Activated T-helper 17 cell treated with anti-CD3 and anti-CD28 coated beads, Interleukin-2, amount 50 U/mL, for 72 hours (primary cell): ENCODE measurements at places on chromosomes 2 and 18. TPM values are rescaled to one million over a fixed set of nuclear protein-coding genes. Genes with fewer than 3 reads are reported as not detected.
A peak's percentile ranks its signal among the peaks of the same experiment; 100 is the strongest.

DNA sequence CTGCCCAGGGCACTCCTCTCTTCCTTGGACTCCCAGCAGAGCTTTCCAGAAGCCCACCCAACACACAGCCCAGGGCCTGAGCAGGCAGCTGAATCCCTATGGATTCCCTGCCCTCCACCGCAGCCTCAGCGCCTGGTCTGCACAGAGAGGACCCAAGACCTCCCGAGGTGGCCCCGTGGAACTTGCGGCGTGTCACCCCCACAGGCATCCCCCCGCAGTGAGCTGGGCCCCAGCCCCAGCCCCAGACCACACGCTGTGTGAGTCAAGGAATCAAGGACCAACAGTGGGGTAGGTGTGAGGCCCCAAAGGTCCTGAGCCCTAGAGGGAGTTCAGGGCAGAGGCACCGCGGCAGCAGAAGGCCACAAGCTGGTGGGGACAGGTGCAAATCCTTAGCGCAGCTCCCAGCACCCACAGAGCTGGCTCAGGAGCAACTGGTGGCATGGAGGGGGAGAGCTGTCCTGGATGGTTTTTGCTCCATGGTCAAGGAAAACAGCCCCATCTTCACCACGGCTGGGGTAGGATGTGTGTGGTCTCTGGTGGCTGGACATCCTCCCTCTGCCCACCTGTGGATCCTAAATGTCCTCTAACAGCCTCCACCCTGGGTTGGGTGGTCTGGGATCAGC lies 8.5 kb downstream of the HS6ST1 start:
- no peak for ATAC-seq

GRCh38 chr2:43158259-43158880 lies 68.0 kb downstream of the ZFP36L2 start:
- peak; percentile 61 for ATAC-seq

GRCh38 chr2:9291331-9291730 lies 84.7 kb downstream of the ASAP2 start:
- ATAC-seq, result no peak

DNA sequence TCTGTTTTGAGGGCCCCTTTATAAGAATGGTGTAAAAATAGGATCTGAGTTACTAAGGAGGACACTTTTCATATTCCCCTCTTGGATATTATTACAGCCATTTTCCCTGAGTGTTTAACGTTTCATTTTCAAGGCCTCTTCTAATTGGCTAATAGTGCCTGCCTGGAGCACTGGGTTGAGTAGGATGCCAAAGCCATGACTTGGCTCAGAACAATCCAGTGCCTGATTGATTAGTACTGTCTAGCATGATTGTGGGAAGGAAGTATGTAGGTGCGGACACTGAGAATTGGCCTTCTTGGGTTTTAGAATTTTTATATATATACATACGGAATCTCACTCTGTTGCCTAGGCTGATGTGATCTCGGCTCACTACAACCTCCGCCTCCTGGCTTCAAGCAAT lies 66.1 kb downstream of the NAB1 start:
- ATAC-seq, result no peak

GRCh38 chr18:77993188-77993981 lies 743.7 kb downstream of the GALR1 start:
- ATAC-seq, result no peak

- peak; percentile 26 for ATAC-seq
These were observed 1.3 kb downstream of the SPTBN1 start for GRCh38 chr2:54457323-54458023.

GRCh38 chr18:61136711-61137251 lies 196.4 kb upstream of the CDH20 start:
- no peak for ATAC-seq

DNA sequence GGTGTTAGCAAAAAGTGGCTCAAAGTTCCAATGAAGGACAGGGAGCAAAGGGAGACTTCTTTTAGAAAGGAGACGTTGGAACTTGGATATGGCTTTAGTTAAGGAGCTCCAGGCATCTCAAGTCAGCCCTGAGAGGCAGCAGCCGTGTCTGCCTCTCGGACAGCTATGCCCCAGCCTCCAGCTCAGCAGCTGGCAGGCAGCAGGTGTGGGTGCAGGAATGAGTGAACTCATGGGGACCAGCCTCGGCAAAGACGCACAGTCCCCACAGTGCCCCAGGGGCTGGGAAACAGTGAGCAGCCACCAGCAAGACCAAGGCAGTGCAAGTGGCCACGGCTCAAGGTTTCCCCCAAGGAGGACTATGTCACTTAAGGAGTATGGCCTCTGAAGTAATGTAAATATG lies 1.6 kb upstream of the LRRFIP1 start:
- no peak for ATAC-seq

GRCh38 chr2:224134003-224134734 lies 95.1 kb upstream of the SERPINE2 start:
- no peak for ATAC-seq

DNA sequence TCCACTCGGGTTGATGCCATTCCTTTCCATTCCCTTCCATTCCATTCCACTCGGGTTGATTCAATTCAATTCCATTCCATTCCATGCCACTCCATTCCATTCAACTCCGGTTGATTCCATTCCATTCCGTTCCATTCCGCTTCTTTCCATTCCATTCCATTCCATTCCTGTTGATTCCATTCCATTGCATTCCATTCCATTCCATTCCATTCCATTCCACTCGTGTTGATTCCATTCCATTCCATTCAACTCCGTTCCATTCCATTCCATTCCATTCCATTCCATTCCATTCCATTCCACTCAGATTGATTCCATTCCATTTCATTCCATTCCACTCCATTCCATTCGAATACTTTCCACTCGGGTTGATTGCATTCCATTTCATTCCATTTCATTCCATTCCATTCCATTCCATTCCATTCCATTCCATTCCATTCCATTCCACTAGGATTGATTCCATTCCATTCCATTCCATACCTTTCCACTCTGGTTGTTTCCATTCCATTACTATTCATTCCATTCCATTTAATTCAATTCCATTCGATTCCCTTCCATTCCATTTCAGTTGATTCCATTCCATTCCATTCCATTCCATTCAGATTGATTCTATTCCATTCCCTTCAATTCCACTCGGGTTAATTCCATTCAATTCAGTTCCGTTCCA lies 1141.8 kb downstream of the RPIA start:
- ATAC-seq, result peak; percentile 51

- ATAC-seq, result no peak
These were observed 32.5 kb upstream of the PLB1 start for GRCh38 chr2:28463211-28463816.

DNA sequence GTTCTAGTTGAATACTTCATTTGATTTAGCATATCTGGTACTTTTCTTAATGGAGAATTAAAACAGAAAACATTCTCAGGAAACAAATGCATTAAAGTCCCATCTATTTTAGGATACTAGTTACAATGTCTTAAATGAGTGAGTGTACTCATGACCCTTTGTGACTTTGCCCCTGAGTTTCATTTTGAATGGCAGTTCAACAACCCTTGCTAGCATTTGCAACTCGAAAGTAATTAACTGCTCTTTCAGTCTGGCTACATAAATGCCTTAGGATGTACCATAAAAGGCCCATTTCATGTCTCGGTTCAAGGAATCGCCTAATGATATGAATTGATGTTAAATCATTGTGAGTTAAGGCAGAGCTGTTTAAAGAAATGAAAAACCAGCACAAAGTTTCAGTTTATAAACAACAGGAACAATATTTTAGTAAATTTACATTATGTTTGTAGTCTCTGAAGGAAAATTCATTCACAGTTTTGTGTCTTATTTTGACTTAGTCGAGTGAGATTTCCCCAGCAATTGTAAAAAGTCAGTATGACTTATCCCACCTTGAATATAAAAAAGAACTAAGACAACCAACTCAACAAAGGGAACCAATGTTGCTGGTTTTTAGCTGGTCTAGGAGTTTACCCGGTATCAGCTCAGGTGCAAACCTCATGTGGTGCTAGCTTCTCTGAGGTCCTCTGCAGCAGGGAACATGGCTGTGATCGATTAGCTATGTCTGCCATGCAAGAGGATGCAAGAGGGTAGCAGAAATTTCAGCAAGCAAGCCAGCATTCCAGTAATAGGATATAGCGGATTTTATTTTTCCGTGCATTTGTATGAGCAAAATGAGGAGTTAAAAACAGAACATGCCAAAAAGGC lies 386.2 kb downstream of the PTPRM start:
- peak; percentile 74 for ATAC-seq

GRCh38 chr2:39737661-39738060 lies 41.4 kb downstream of the THUMPD2 start:
- no peak for ATAC-seq

- no peak for ATAC-seq
These were observed 163.0 kb upstream of the NOSTRIN start for GRCh38 chr2:168639441-168639898.

DNA sequence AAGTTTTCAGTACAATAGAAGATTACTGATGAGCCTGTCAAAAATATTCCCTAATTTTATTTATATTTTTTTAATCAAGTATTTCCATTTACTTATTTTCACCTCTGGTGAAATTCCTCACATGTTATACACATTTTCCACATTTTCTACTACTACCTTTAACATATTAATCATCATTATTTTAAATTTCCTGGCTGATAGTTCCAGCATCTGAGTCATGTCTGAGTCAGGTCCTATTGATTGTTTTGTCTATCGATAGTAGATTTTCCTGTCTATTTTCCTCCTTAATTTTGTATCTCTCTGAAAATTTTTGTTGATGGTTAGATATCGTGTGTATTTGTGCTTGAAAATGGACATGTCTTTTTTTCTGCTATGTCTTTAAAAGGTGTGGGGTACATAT lies 211.8 kb upstream of the DSEL start:
- ATAC-seq, result no peak

- ATAC-seq, result no peak
These were observed 4.2 kb downstream of the MYL12B start for GRCh38 chr18:3266062-3266608.

GRCh38 chr2:20370191-20370590 lies 19.5 kb upstream of the PUM2 start:
- no peak for ATAC-seq

DNA sequence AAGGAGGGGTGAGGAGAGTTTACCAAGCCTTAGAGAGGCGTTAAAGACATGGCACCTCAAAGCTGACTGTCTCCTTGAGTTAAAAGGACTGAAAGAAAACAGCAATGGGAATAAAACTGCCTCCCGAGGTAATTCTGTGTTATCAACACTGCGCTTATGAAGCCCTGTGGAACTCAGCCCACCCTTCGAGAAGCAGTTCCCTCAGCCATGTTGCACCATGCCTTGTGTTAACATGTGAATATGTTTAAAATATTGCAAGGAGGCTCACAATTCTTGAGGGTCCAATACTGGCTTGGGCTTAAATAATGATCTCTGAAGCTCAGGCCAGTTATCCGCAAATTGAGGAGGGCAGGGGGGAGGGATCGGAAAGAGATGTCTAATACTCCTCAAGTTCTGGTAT lies 14.7 kb downstream of the KLF7 start:
- ATAC-seq, result no peak

DNA sequence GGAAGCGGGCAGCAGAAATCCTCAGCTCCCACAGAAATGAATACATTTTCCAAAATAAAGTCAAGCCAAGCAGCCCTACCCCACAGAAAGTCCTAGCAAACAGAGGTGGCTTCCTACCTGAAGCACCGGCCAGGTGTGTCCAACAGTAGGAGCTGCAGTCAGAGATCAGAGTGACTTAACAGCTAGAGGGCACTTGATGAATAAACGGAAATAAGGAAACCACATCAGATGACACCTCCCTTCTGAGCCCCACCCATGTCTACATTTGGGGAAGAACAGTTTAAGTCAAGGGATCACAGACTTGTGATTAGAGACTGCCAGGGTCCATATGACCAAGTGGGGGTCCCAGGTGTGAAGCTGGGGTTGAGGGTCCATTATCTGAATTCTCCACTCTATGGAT lies at the start of gene CXCR1:
Gene CXCR1, minus strand, starts transcription at position 172 of the 400 bp plus-strand sequence. CDS start 1,751 bp downstream, outside the sequence.
- ATAC-seq, result peak; percentile 79

- ATAC-seq, result no peak
These were observed 844 bp upstream of the VSNL1 start for GRCh38 chr2:17539611-17540092.

DNA sequence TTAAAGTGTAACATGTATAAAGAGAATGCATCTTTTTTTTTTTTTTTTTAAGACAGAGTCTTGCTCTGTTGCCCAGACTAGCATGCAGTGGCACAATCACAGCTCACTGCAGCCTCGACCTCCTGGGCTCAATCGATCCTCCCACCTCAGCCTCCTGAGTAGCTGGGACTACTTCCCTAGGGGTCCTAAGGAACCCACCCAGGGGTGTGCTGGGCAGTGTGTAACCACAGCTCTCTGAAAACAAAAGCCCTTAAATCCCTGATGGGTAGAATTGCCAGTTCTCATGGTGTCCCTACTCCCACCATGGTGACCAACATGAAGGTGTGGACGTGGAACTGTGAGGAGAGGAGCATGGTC lies 105.6 kb upstream of the ST3GAL5 start:
- ATAC-seq, result peak; percentile 13

DNA sequence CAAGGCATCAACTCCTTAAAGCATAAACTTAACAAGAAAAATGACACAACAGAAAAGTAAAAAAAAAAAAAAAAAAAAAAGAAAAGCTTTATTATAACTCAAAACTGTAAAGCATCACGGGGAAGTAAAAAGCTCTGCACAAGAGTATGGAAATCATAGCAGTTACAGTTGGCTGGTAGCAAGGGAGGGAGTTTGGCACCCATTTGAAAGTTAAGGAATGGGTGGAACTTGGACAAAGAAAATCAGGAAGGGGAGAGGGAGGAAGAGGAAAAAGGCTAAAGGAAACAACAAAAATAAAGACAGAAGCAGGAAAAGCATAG lies 8.6 kb downstream of the KLF7 start:
- no peak for ATAC-seq

GRCh38 chr2:6683516-6683915 lies 182.2 kb downstream of the CMPK2 start:
- no peak for ATAC-seq

- peak; percentile 79 for ATAC-seq
These were observed 23.6 kb upstream of the RBM44 start for GRCh38 chr2:237774811-237775553.

The IDH1 gene
- 34.3 TPM for total RNA-seq

The CDKL4 gene
- 0.35 TPM for total RNA-seq

The SLC4A3 gene
- total RNA-seq, result not detected

The SLC5A7 gene
- not detected for total RNA-seq

The PTPRM gene
- total RNA-seq, result 24.5 TPM

The STAT4 gene
- 51.7 TPM for total RNA-seq

The NAPG gene
- total RNA-seq, result 38.0 TPM

The TGFBRAP1 gene
- total RNA-seq, result 28.0 TPM

The PPP1R1C gene
- not detected for total RNA-seq

The CYP26B1 gene
- total RNA-seq, result 0.05 TPM

The AQP12A gene
- total RNA-seq, result not detected

The ACVR1C gene
- 1.1 TPM for total RNA-seq

The COL4A4 gene
- total RNA-seq, result 0.08 TPM

The FBXO48 gene
- 2.0 TPM for total RNA-seq

The ADAM23 gene
- total RNA-seq, result 3.3 TPM

The PDCD1 gene
- total RNA-seq, result 77.6 TPM

The FEV gene
- total RNA-seq, result not detected

The INHA gene
- total RNA-seq, result not detected

The PRKAG3 gene
- total RNA-seq, result not detected
